Fibroblast of villous mesenchyme (primary cell): ENCODE measurements at places on chromosomes 12 and 14.

DNA sequence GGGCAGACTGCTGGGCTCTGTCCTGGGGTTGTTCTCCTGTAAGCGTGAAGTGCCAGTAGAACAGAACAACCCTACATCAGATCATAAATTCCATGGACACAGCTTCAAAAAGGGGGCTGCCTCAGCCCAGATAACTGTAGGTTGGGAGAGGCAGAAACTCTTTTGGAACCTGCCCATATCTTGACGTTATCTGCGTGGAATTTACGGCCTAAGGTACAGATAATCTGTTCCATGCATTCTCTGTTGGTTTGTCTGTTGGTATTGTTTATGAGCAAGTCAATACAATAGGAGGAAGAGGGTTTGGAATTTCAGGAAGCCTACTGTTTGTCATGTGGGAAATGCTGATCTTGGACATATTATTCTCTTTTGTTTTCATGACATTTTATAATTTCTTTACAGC lies 36.7 kb downstream of the SLC25A47 start:
- DNase-seq: no peak

GRCh38 chr12:26052652-26053051 lies 72.2 kb downstream of the BHLHE41 start:
- DNase-seq: no peak

DNA sequence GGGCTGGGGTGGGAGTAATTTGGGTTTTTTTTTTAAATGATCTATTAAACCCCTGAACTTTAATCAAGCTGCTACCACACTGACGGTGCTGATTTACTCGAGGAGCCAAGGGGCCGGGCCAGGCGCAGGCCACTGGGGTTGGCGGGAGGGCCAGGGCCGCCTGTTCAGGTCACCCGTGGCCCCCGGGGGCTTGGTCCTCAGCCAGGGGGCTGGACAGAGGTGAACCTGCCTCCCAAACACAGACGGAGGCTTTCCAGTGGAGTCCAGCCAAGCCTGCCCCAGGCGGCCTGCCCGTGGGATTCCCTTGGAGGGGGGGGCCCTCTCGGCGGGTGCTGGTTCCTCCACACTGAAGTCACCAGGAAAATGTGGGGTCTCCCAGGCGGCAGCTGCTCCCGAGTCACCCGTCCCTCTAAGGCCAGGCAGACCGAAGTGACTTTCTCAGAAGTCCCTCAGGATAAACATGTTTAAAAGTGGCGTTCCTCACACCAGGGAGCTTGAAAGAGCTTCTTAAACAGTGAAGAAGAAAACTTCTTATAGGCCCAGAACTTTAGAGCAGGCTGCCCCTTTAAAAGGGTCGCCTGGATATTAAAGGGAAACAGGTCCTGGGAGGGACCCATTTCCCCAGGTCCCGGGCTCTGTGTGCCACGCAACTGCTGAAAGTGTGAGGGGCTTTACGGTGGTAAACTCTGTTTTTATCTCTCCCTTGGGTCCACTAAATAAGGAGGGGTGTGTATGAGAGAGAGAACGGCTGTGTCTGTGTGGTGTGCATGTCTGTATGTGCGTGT lies 167.2 kb upstream of the GSC start:
- no peak for DNase-seq

- no peak for DNase-seq
Measured at GRCh38 chr12:31226639-31227038, 99.3 kb downstream of the SINHCAF start.

DNA sequence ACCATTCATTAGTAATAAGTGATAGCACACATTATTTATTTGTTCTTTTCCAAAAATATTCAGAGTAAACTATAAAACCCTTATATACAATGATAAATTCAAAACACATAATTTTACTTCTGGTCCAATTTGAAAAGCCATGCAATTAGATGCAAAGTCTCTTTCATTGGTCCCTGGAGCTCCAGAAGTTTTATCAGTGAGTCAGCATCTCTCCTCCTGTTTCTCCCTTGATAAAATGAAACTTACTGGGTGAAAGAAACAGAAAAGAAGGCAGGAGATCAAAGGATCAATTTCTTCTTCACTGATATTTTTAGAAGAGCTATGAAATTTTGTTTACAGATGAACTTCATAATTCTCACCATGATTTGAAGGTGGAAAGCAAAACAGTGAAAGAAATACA lies 47.5 kb downstream of the IFNG start:
- DNase-seq: no peak

DNA sequence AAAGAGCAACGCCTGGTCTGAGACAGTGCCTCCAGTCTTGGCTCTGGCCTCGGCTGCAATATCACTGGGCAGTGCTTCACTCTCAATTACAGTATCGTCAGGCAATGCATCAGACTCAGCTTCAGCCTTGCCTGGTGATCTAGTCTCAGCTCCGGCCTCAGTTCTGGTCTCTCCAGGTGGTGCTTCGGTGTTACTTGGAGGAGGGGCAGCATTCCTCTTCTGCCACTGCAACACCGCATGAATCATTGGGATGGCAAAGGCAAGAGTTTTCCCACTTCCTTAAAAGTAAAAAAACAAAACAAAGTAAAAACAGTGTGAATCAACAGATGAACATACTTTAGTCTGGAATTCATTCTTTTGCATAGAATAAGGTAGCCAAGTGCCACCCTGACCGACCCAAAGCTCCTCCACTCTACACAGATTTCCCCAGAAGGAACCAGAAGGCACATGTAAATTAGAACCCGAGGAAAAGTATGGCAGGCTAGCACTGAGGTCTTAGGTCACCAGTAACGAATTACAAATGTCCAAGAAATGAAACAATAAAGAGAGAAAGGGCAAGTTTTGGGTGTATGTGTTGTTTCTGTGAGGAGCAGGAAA lies 18.6 kb downstream of the DDX24 start:
- DNase-seq: peak; percentile 16

- DNase-seq: no peak
Measured at GRCh38 chr14:65661865-65662264, 249.3 kb downstream of the FUT8 start.

DNA sequence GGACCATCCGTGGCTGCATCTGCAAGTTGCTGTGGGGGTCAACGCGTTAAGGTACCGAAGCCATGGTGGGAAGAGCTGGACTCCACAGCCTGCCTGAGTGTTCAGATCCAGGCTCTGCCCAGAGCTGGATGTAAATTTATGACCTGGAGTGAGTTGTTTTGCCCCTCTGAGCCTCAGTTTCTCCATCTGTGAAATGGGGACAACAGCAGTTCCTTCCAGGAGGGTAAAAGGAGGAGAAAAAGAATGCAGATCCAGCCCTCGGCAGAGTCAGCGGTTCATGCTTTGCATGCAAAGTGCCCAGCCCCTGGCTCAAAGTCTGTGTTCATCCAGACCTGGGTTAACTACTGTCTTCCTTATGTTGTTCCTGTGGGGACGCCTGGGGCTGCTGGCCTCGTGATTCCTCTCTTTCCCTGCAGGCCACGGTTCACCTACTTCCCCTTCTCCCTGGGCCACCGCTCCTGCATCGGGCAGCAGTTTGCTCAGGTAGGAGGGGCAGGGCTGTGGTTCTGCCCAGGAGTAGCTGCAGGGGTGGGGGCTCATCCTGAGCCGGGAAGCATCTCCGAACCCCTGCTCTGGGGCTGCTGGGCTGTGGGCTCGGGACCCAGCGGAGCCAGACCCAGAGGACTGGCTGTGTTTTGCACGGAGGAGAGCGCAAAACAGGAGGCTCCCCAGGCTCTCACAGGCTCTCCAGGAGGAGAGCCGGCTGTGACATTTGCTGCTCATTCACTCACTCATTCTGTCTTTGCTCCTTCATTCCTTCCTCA lies 41.9 kb downstream of the CYP46A1 start:
- no peak for DNase-seq

GRCh38 chr12:65170209-65170881 lies 962 bp downstream of the LEMD3 start:
- peak; percentile 62 for DNase-seq

GRCh38 chr12:72289633-72290032 lies 17.5 kb downstream of the TRHDE start:
- DNase-seq: no peak

DNA sequence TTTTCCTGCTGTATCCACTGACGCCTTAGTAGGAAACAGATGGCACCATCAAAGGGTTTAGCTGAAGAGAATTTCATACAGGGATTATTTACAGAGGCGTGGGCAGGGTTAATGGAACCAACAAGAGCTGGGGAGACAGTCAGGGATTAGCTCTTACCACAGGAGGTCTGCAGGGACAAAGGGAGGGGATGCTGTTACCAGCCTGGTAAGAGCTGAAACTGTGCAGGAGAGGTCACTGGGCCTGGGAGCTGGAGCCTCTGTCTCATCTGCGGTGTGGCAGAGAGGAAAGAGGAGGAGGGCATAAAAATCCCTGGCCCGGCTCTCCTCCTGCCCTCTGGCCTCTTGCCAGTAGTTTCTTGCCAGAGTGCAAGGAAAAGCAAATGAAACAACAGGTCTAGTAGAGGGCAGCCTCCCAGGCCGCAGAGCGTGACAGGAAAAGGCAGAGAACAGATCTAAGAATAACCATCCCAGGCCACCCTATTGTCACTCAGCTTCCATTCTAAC lies 18.9 kb upstream of the POC1B start:
- peak; percentile 39 for DNase-seq

DNA sequence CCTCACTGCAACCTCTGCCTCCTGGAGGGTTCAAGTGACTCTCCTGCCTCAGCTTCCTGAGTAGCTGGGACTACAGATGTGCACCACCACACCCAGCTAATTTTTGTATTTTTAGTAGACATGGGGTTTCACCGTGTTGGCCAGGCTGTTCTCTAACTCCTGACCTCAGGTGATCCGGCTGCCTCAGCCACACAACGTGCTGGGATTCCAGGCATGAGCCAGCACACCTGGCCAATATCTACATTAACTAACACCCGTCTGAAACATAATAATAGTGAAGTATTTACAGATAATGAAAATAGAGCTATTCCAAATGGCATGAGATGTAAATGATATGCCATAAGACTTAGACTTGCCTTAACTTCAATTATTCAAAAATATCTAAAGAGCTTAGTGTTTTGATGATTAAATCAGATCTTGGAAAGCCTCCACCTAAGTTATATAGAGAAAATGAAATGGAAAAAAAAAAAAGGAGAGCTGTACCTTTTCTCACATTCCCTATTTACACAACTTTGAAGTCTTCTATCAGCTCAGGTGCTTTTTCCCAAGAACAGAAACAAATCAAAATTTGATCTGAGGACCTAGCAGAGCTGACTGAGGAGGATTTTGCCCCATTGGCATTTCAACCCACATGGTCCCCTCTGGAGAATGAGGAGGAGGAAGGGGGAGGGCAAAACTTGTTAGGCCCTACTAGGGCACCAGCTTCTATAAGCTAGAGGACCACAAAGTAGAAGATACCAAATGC lies 309.2 kb downstream of the PRKD1 start:
- DNase-seq: no peak

DNA sequence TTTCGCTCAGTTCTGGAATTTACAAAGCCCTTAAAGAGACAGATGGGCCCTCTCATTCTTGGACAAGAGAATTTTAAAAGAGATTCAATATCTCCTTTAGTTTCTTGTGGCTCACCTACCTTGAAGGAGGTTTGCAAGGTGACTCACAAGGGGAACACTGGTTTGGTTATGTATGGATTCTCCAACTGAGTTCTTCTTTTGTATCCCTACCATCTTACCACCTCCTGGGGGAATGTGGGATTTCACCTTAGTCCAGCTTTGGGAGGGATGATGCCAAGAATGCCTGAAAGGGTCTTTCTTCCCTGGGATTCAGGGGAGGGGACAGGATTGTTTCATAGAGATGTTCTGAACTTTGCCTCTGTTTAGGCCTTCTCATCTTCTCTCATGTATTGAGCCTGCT lies 3.7 kb downstream of the PPP4R4 start:
- no peak for DNase-seq

GRCh38 chr14:76078501-76078900 lies 73.2 kb upstream of the GPATCH2L start:
- no peak for DNase-seq

GRCh38 chr12:49588721-49589516 lies 16.5 kb downstream of the FAM186B start:
- no peak for DNase-seq

DNA sequence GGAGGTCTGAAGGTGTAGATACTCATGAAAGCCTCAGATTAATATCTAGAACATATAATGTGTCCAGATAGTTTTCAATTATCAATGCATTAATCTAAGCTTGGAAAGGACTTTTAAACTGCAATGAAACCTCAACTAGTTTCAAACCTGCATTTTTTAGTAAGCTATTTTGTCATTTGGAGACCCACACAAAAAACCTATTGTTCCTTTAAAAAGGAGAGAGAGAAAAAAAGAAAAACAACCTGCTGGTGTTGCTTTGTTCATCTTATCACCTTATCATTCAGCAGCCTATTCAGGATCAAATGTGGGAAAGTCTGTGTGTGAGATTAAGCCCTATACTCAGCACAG lies 215.7 kb upstream of the PLEKHG7 start:
- no peak for DNase-seq

- DNase-seq: no peak
Measured at GRCh38 chr12:56521209-56521589, 421 bp upstream of the RBMS2 start.

DNA sequence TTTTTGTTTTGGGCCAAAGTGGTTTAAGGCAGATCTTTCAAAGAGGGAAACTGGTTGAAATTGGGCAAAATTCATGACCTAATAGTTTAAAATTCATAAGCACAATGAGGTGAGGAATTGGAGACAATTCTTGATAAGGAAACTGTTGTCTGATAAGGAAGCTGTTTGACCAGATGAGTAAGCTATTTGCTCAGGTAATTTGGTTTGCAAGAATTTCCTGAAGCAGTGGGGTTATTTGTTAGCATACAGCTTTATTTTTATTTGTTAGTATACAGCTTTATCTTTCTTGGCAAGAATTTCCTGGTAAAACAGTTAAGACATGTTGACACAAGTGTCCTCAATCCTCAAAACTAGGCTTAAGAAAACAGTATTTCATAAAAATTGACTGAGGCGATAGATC lies 559.0 kb downstream of the GALC start:
- DNase-seq: no peak

- peak; percentile 89 for DNase-seq
Measured at GRCh38 chr12:19158923-19159322, 29.4 kb downstream of the PLEKHA5 start.

DNA sequence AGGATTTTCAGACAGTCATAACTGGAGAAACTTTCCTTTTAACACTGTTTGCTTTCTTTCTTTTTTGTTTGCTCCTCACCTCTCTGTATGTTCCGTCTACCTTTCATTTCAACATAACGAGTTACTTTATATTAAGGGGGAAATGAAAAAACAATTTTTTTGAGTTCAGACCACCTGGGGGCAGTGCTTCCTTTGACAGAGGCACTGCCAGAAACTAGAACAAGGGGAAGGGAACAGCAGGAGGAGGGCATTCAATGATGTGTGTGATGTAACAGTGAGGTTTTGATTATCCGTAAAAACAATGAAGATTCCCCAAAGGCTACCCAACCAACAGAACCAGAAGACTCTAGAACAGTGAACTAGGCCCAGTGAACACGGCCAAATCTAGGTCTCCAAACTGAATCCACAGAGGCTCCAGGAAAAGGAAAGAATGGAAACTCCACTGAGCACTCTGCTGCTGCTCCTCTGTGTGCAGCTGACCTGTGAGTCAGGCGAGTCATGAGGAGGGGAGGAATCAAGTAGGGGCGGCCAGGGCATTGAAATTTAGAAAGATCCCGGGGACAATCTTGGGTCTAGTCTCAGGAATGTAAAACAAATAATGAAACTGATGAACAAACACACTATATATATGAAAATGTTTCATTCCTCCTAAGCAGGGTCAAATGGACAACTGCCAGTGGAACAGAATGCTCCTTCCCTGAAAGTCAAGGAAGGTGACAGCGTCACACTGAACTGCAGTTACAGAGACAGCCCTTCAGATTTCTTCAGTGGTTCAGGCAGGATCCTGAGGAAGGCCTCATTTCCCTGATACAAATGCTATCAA lies 323.5 kb downstream of the DAD1 start:
- peak; percentile 28 for DNase-seq
